Fibroblast of gingiva (primary cell): ENCODE measurements at places on chromosomes 5 and 9.

DNA sequence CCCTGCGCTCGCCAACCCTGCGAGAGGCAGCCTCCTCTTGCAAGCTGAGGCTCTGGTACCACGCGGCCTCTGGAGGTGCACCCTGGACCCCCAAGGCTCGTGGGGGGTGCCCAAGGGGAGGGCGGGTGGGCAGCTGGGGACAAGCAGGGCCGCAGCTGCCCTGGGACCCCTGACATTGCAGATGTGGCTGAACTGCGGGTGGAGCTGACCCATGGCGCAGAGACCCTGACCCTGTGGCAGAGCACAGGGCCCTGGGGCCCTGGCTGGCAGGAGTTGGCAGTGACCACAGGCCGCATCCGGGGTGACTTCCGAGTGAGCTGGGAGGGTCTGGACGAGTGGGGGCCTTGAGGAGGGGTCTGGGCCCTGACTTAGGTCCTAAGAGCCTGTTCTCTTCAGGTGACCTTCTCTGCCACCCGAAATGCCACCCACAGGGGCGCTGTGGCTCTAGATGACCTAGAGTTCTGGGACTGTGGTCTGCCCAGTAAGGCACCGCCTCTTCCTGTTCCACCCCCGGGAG is 1.5 kb downstream of the MAMDC4 start:
- DNase-seq, result no peak

DNA sequence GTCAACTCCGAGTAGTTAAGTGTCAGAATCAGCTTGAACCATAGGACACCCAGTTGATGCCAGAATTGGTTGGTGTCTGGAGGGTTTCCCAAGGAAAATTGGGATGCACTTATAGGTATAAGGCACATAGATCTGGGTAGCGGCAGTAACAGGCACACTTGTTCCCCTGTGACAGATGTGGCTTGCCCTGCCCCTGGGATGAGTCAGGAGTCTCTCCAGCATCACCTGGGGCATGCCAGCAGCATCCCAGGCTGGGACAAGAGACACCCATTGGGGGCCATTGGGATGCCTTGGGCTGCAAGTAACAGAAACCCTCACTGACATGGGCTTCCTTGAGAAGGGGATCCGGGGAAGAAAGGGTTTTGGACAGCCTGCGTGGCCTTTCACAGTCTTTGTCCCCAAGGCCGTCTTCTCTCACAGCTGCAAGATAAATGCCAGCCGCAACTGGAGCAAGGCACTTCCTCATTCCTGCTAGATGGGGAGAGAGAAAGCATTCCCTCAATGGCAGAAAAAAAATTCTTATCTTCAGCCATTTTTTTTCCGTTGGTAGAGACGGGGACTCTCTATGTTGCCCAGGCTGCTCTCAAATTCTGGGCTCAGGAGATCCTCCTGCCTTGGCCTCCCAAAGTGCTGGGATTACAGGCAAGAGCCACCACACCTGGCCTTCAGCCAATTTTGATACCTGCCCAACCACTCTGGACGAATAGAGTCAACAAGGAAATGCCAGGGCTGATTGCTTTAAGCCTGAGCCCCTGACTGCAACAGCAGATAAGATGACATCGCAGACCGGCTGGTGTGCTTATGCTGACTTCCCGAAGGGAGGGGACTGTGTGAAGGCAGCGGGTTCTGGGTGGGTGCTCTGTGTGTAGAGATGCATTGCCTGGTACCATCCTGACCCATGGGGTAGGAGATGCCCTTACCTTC is 13.3 kb upstream of the RNF130 start:
- no peak for DNase-seq

DNA sequence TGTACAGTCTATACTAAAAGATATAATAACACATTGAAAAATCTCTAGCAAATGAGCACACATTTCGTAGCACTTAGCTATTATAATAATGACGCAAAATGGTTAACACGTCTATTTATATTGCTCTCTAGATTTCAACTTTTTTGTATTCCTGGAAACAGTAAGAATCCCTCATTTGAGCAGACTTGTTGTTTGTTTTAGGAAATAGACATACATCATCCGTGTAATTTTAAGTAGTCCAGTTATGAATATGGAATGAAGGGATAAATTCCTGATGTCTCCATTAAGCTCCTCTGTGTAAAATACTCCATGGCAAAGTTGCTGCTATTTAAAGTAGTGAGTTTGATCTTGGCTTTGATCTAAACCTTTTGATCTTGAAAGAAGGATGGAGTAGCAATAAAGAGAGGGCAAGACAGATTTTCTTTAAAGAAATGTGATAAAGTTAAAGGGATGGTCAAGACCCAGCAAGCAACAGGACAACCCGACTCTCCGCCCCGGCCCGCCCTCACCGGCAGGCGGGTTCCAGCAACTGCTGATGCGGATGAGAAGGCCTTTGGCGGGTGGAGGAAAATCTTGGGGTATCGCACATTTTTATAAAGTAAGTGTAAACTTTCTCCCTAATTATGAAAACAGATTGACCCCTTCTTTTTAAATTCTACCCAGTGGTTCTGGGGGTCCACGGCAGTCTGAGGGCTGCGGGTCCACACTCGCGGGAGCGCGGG is 277.4 kb downstream of the AOPEP start:
- peak; percentile 58 for DNase-seq

DNA sequence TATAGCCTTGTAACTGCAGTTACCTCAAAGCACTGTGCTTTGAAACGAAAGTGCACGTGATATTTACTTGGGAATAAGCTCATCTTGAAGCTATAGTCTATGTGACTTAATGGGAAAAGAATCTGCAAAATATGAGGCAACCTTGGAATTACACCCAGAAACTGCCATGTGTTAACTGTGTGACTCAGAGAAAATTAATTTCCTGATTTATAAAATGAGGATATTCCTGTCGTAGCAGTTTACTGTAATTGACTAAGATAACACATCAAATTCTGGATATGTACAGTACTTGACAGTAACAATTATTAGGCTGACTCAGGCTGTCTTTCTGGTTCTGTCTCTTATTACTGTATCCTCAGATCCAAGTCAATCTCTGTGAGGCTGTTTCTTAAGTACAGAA is 1079.9 kb upstream of the ACO1 start:
- peak; percentile 5 for DNase-seq

DNA sequence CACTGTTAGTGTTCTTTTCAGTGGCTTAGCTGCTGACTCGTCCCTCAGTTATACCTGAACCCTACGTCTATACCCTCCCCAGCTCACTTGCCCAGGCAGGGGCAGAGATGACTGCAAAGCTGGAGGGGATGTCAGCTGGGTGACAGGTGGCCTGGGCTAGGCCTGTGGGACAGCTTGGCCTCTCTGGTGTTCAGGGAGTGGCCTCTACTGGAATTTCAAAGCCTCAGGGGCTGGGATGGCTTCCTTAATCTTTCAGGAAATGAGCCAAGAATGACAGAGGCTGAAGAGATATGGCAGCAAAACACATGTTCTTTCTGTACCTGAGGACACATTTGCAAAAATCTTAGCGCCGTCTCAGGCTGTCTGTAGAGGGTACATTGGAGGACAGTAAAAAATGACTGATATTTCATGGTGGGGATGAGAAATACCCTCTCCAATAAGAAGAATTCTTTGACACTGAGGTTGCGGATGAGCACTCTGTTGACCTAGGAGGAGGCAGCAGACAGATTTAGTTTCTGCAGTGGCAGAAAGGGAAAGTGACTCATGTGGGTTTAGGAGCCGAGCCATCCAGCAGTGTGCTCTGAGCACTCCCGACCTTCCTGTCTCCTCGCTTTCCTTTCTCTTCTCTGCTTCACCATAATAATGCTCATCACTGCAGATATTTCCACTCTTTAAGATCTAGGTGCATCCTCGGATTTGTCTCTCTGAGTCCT is 54.4 kb downstream of the ENTREP1 start:
- peak; percentile 11 for DNase-seq

GRCh38 chr5:125865166-125865815 is 557.9 kb upstream of the GRAMD2B start:
- no peak for DNase-seq

- DNase-seq, result no peak
These were observed 8.3 kb upstream of the SHROOM1 start for GRCh38 chr5:132838516-132839282.

DNA sequence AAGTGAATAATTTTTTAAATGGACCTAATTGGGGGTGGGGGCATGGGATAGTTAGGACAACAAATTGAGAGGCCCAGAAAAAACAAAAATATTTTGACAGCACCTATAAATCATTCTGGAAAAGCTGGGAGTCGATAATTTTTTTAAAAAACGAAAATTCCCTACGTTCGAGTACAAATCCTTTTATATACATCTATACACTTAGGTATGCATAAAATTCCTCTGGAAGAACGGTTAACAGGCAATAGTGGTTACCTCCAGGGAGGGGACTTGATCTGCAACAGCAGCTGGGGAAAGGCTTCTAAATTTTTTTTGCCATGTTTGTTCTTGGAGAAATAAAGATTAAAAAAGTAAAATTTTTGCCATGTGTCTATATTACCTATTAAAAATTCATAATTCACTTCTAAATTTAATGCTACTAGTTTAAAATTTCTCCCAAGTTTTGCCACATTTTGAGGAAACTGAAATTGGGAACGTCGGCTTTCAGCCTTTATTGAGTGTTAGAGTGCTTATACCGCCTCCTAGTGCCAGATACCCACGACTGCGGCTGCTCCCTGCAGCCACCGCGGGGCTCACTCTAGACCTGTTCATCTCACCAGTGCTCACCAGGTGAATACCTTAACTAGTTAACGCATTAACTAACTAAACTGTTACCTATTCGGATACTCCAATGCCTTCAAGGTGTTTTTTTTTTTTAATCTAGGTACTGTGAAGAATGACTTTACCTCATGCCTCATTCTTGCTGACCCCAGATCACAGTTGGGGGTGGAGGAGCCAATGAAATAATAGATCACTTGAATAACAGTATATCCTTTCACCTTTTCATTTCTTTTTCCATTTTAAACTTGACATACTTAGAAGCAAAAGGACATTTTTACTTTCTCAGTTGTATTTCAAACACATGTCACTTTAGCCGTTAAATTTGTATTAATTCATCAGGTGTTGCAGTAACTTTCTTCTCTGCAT is 1.8 kb upstream of the BHMT start:
- no peak for DNase-seq

DNA sequence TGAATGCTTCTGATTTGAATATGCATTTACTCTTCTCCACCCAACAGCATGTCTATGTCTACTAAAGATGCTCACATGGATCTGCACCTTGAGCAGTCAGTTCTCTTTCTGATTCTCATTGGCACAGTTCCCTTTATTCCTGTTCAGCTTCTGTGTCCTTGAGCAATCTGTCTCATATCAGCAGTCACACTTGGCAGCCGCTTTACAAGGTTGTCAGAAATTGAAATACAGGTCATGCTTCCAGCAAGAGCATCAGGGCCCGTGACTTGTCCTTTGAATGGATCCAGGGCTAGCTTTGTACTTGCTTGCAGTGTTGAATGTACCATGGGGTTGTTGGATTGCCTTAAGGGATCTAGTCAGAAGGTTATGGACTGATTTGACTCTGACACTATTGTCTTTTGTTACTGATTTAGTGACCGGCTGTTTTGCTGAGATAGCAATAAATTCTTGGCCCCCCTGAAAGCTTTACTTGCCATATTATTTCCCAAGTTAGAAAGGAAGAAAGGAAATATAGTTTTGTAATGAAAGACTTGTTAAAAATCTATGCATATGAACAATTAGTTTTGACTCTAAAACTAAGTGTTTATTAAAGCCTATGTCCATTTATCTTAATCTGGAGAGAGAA is 273.4 kb upstream of the ISL1 start:
- no peak for DNase-seq
